Sciatic nerve (tissue), 2 donors: ENCODE measurements at places on chromosomes 6 and 20.

DNA sequence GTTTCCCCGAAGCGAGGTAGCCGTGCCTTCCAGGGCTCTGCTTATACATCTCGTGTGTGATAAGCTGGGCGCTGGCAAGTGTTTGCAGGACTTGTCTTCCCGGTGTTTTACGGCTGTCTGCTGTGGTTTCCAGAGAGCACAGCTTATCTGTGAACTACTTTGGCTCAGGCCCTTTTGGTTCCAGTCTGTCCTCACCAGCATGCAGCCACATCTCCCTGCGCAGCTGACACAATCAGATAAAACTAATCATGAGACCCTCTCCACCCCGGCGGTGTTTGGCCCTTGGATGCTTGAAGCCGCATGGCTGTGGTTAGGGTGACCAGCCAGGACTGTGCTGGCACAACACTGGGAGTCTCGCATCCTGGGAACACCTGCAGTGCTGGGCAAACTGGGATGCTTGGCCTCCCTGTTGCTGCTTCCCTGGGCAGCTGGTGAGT is 241.8 kb upstream of the FOXQ1 start:
- DNase-seq: no peak

DNA sequence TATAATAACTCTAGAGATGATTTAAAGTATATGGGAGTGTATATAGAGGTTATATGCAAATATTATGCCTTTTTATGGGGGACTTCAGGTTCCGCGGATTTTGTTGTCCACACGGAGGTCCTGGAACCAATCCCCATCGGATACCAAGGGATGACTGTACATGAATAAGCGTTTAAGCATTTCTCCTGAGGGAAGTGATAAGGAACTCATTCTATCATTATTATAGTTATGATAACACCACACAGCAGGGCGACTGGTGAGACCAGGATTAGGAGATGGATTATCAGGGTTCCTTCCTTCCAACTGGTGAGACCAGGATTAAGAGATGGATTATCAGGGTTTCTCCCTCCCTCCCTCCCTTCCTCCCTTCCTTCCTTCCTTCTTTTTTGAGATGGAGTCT is 6.6 kb downstream of the ECI2 start:
- DNase-seq: no peak

DNA sequence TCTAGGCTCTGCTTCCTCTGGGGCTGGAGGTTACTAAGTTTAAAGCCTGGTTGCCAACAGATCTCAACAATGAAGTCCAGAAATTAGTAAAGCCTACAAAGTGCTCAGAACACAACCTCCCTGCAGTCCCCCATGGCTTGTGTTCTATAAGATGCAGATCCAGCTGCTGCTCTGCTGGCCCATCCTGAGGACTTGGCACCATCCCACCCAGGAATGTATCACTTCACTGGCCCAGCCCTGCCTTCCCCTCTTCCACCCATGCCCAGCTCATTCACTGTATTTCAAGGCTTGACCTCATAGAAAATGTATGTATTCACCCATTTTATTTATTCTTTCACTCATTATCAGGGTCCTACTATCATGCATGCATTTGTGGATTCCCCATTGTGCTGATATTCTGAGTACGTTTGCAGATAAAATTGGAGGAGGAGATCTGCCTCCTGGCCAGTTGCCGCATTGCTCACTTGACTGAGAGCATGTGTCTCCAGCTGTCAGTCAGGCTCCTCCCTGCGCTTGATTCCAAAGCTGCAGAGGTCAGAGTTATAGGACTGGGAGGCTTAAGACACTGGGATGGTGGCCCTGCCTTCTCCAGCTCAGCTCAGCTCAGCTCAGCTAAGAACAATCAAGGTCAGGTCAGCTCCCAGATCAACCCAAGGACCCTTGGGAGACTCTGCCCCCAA is 104.8 kb downstream of the MAFB start:
- DNase-seq: no peak

- no peak for DNase-seq
Measured at GRCh38 chr6:146183831-146184230, 155.0 kb downstream of the GRM1 start.

- DNase-seq: peak; percentile 89
Measured at GRCh38 chr20:64255361-64256281, at the start of gene PCMTD2. PCMTD2 (plus strand) TSS chr20:64255748; CDS start chr20:64259966, 4,218 bp downstream.

GRCh38 chr6:106082735-106083398 is 3.3 kb upstream of the PRDM1 start:
- DNase-seq: no peak

GRCh38 chr6:135004399-135004798 is 50.2 kb downstream of the HBS1L start:
- no peak for DNase-seq

GRCh38 chr6:32107406-32107805 is 1.7 kb downstream of the TNXB start:
- DNase-seq: peak; percentile 63

DNA sequence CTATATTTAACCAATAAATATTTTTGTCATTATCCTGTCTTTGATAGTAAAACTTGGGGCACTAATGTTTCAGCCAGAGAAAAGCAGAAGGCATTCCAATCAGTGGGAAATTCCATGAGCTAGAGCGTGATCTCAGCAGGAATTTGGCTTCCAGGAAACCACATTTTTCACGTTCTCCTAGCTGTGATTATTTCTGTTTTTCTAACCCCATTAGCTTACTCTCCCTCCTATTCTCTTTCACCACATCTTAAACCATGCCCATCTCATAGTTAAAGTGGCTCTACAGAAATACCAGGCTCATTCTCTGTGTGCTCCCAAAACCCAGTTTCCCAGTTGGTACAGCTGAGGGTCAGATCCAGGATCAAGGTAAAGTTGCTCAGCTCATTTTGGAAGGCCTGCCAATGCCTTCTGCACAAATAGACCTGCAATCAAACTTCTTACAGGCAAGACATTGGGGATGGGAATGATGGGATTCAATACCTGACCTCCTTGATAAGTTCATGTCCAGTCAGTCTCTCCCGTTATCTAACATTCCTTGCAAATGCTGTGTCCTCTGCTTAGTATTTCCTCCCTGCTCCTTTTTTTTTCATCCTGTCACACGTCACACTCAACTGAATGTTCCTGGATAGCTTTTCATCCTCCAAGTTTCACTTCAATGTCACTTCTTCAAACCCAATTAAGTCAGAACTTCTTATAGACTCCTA is 33.1 kb upstream of the TMEM30A start:
- DNase-seq: no peak

DNA sequence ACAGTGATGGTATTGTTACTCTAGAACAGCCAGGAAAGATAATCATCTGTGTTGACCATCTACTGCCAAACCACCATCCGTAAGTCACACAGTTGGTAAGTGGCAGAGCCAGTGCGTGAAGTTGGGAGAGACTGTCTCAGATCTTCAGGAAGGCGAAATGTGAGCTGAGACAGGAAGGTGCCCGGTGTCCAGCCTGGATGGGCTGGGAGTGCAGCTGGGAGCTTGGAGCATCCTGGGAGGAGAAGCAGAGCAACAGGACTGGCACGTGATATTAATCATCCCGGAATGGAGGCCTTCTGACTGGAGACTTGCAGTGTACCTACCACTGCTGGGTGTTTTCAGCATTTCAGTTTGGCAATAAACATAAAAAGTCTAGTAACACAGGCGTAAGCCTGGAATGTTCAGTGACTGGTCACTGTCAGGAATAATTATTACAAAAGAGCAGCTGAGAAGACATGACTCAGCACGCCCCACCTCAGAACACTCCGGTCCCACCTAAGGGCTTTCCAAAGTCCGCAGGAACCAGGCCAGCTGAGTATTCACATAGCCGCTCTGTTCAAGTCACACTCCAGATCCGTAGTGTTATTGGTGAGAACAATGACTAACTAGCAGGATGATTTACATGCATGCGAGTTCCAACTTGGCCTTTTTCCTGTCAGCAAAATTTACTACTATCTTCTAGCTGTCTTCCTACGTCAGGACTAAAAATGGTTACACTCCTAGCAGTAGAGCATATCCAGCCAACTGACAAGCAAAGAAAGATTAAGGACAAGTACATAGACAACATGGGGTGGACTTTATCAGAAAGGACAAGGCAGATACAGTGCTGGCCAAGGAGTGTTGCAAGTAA is 45.1 kb upstream of the PNRC1 start:
- DNase-seq: peak; percentile 84
